Fibroblast of skin of back (primary cell): ENCODE measurements at places on chromosomes 11 and 22.

- peak; percentile 61 for DNase-seq
These were observed 1.5 kb upstream of the KLHDC7B start for GRCh38 chr22:50544078-50544745.

DNA sequence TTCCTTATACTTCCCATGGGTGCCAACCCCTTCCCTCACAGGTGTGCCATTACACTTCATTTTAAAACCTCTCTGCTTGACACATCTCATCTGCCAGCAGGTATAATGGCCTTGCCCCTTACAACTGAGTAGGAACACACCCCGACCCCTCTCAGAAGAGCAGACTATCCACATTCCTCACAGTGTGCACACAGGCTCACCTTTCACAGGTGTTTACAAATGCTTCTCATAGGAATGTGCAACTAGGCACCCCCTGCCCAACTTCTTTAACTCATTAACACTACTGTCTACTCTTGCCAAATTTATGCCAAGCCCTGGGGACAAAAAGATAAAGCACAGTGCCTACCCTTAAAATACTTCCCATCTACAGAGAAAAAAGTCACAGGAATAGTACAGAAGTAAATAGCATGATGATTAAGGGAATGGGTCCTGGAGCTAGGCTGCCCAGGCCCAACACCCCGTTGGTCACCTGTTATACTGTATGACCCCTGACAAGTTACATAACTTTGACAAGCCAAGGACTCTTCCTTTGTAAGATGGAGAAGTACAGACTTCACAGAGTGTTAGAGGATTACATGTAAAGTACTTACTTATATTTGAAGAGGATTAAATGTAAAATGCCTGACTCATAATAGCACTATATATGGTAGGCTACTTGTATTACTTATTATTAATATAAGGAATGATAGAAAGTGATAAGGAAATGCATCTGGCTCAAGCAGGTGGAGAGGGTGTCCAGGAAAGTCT, 15.2 kb downstream of the TRIM3 start:
- no peak for DNase-seq

GRCh38 chr22:43127166-43127908, 15.9 kb downstream of the MCAT start:
- no peak for DNase-seq

GRCh38 chr11:104694259-104695064, 203.8 kb downstream of the CASP12 start:
- DNase-seq = peak; percentile 35

- DNase-seq = no peak
These were observed 366.3 kb downstream of the TBC1D22A start for GRCh38 chr22:47128622-47129215.

GRCh38 chr11:97123237-97123636, 733.4 kb downstream of the JRKL start:
- DNase-seq = no peak

- no peak for DNase-seq
These were observed 15.0 kb upstream of the NFRKB start for GRCh38 chr11:129910360-129910759.

- peak; percentile 50 for DNase-seq
These were observed 82.6 kb downstream of the LRRC32 start for GRCh38 chr11:76587820-76588454.

DNA sequence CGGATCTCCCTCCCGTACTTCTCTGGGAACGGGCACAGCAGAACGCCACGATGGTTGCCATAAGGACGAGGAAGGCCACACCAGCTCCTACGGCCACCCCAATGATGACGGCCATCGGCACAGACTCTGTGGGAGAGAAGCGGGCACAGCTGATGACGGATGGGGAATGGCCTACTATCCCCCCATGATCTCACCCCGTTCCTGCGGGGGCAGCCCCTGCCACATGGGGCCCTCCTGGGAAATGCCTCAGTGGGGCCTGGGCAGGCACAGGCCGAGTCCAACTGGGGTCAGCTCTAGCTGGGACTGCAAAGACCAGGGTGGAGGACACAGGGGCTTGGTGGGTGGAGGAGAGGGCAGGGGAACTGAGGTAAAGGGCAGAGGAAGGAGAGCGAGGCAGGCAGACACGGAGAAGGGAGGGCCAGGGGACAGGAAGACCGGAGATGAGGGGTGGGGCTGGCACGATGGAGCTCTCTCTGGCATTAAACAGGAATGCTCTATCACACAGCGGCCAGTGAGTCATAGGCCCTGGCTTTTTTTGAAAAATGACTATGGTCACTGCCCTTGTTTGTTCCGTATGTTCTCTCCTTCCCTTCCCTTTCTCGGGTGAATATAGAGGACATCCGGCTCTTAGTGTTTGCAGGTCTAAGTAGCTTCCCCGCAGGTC, 76.0 kb downstream of the ST3GAL4 start:
- DNase-seq = peak; percentile 89

GRCh38 chr11:92826136-92826535, 143.3 kb upstream of the MTNR1B start:
- peak; percentile 66 for DNase-seq

GRCh38 chr11:65524014-65524740, 706 bp upstream of the SCYL1 start:
- no peak for DNase-seq

GRCh38 chr11:82996966-82997606, 74.6 kb downstream of the RAB30 start:
- no peak for DNase-seq

GRCh38 chr11:45803971-45804760, 783 bp upstream of the SLC35C1 start:
- peak; percentile 58 for DNase-seq
